ENCODE measurements at places on chromosomes 3 and 15.

GRCh38 chr3:109225516-109225915 is 89.0 kb downstream of the C3orf85 start:
- DNase-seq = no peak

DNA sequence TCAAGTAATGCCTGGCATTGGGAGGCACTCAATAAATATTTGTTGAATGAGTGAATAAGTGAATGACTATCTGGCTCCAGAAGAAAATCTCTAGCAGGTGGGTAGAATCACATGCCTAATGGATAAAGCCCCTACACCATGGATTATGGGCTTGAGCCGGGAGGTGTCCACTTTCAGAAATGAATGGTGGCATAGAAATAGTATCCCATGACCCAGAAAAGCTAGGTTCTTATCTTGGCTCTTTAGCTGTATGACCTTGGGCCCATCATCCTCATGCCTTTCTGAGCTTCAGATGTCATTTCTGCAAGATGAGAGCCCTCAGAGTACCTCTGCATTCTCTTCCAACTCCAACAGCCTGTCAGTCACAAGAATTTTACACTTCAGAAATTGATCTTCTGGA is 37.3 kb upstream of the TNIK start:
- no peak for DNase-seq

DNA sequence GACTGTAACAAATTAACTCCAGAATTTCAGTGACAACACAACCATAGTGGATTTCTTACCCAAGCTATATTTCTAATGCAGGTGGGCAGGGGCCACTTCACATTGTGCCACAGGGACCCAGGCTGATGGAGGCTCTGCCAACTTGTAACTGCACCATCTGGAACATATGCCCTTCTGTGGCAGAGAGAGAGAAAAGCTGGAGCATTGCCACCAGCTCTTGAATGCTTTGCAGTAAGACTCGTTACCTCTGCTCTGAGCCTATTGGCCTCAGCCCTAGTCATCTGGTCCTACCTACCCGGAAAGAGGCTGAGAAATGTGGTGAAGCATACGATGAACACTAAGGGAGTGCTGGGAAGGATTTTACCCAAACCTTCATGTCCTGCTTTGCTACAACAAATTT is 587.1 kb downstream of the ZNF385D start:
- no peak for DNase-seq

DNA sequence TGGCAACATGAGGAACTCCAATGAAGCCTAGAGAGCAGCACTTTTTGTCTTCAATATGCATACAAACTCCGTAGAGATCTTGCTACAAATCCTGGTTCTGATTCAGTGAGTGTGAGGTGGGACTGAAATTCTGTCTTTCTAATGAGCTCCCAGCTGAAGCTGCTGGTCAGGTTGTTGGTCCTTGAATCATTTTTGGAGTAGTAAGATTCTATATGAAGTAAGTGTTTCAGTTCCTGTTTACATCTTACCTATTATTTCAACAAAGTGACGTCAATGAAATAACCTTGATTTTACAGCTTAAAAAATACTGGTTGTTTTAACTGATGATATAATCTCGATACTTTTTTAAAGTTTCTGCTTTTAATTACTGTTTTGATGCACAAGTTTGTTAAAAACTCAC is 33.9 kb downstream of the SHQ1 start:
- DNase-seq = no peak
